ENCODE measurements at places on chromosomes 5 and 9. TPM values are rescaled to one million over a fixed set of nuclear protein-coding genes. Genes with fewer than 3 reads are reported as not detected.
A peak's percentile ranks its signal among the peaks of the same experiment; 100 is the strongest.

DNA sequence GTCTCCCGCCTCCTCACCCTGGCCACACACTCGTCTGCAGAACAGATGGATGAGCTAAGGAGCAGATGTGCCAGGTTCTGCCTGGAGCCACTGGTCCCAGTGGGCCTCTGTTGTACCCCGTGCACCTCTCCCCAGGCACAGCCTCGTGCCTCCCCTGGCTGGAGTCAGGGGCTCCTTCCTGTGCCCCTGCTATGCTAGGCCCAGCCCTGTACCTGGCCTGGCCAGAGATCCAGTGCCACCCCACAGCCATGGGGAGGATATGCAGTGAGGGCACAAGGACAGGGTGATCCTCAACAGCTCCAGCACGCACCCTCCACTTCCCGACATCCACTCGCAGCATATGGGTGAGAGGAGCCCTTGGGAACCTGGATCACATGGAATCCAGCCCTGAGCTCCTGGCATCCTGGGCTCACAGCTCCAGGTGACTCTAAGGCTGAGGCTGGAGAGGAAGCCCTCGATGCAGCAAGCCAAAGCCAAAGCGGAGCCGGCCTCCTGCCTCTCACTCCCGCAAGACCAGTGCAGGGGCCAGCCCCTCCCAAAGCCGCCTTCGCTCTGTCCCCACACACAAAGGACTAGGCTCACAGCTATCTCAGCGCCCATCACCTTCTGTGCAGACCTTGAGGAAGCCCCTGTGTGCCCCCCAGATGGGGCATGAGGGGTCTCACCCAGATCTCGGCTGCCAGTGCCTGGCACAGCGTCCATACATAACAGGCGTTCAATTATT, 23.7 kb upstream of the ADAMTS2 start:
- H3K4me3 ChIP-seq = no peak overlapping the region
- no peaks in the 10 kb centered on the region for H3K4me1 ChIP-seq
- H3K36me3 ChIP-seq = no peaks in the 10 kb centered on the region

DNA sequence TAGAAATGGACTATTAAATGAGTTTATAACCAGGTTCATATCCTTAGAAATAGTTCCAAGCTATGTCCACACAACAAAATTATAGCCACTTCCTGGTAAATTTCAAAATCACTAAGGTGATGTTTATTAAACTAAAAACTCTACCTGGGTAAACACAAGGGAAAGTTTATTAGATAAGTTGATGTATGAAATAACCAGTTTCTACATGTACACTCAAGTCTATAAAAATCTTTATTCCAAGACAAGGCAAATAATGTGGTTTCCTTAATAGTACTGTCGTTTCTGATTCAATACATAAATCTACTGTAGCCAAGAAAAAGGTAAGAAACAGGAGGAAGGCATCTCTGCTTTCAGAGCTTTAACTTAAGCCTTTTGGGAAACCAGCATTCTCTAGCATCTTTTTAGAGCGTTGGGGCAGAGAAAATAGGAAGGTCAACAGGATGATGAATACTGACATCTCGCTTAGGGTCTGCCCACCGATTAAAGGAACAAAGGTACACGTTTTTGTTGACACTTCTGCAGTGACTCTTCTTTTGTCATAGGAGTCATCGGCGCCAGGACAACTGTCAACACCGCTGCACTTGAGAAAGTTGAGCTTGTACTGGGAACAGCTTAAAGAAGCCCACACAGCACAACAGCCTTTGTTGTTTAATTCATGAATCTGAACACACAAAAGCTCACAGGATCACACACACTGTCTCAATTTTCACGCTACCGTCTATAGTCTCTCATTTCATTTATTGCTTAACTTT, 513.6 kb downstream of the SLCO4C1 start:
- H3K36me3 ChIP-seq = no peaks in the 10 kb centered on the region
- no peaks in the 10 kb centered on the region for H3K4me1 ChIP-seq
- no peak overlapping the region for H3K4me3 ChIP-seq
- DNase-seq = no peak

TAF9 gene
- polyA plus RNA-seq = 64.4 TPM

DNA sequence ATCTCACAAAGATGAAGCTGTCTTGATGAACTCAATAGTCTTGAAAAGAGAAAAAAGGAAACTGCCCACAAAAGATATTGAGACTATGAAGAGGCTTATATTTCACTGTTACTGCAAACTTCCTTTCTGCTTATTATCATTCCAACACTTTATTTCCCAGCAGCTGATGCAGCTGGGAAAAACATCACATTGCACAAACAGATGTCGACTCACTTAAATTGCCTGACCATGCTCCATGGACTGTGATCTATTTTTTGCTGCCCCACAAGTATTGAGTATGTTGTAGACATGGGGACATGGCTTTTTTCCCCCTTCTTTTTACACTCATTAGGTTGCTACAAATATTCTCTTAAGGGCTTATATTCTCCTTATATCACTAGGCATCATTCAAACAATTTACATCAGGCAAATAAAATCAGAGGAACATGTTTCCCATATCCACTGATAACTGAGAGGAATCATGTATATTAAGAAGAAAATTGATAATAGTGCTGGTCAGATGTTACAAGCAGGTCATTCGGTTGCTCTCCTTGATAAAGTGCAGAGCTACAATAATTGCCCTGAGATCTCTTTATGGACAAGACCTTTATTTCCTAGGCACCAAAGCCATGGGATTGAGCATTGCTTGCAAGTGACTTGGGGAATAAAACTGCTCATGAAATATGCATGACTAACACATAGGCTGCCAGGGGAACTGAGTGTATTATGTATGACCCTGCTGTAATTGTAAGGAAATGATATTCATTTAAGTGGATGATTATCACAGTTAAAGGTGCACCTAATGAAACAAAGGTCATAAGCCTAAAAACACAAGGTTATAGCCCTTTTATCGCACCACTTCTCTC, 509.9 kb downstream of the ZNF608 start:
- no peaks in the 10 kb centered on the region for H3K27me3 ChIP-seq
- H3K27ac ChIP-seq = no peak overlapping the region
- no peaks in the 10 kb centered on the region for H3K36me3 ChIP-seq
- no peak for DNase-seq
- no peaks in the 10 kb centered on the region for H3K4me1 ChIP-seq
- H3K4me3 ChIP-seq = no peak overlapping the region

DDX46 gene
- 17.1 TPM for polyA plus RNA-seq

- H3K27me3 ChIP-seq = no peaks in the 10 kb centered on the region
- peak overlapping the region; percentile 96 for H3K27ac ChIP-seq
- peaks cover 25% of the 10 kb centered on the region for H3K4me1 ChIP-seq
- DNase-seq = no peak
These were observed 500 bp upstream of the CREBRF start for GRCh38 chr5:173055722-173055982.

DNA sequence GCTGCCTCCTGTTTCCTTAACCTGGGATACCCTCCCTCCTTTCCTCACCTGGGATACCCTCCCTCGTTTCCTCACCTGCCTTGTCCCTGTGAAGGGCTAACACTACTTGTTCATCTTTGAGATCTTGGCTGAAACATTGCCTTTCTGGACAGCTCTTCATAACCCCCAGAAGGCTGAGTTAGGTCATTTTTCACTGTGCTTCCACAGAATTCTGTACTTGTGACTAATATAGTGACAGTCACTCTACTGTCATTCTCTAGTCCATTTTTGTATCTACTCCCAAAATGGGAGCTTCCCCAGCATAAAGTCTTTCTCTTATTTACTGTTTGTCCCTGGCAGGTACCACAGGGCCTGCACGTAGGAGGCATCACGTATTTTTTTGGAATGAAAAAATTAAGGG, 21.5 kb upstream of the DAB2 start:
- H3K27ac ChIP-seq = no peak overlapping the region
- no peaks in the 10 kb centered on the region for H3K27me3 ChIP-seq
- H3K36me3 ChIP-seq = no peaks in the 10 kb centered on the region
- DNase-seq = no peak
